ENCODE measurements at places on chromosomes 3 and 15. TPM values are rescaled to one million over a fixed set of nuclear protein-coding genes. Genes with fewer than 3 reads are reported as not detected.

DNA sequence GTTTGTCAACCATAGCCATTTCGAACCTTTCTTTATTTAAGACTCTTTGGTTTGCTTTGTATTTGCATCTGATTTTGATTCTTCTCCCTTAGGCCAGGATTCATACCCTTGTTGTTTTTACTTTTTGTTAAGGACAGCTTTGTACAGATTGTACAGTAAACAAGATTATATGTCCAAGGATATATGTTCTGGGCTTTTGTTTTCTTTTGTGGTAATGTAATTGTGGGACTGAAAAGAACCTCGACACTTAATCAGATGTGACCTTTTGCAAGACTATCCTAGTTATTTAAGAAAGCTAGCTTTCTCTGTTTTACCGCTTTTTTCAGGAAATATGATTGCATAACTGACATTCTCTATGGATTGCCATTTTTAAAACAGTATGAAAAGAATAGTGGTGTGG, 67.0 kb upstream of the SAMMSON start:
- H3K4me1 ChIP-seq, result no peaks in the 10 kb centered on the region
- no peak overlapping the region for H3K27ac ChIP-seq
- H3K36me3 ChIP-seq, result no peaks in the 10 kb centered on the region
- DNase-seq, result no peak

GRCh38 chr15:44882499-44882968, 74.0 kb upstream of the TERB2 start:
- no peak for DNase-seq
- peaks cover 3% of the 10 kb centered on the region for H3K27me3 ChIP-seq
- H3K36me3 ChIP-seq, result peaks cover 16% of the 10 kb centered on the region
- H3K4me1 ChIP-seq, result no peaks in the 10 kb centered on the region
- no peak overlapping the region for H3K27ac ChIP-seq
- H3K4me3 ChIP-seq, result no peak overlapping the region

GRCh38 chr3:141103503-141103902, 52.4 kb downstream of the SPSB4 start:
- no peaks in the 10 kb centered on the region for H3K27me3 ChIP-seq
- H3K4me1 ChIP-seq, result no peaks in the 10 kb centered on the region
- no peak overlapping the region for H3K4me3 ChIP-seq
- no peak overlapping the region for H3K27ac ChIP-seq
- no peaks in the 10 kb centered on the region for H3K36me3 ChIP-seq

DNA sequence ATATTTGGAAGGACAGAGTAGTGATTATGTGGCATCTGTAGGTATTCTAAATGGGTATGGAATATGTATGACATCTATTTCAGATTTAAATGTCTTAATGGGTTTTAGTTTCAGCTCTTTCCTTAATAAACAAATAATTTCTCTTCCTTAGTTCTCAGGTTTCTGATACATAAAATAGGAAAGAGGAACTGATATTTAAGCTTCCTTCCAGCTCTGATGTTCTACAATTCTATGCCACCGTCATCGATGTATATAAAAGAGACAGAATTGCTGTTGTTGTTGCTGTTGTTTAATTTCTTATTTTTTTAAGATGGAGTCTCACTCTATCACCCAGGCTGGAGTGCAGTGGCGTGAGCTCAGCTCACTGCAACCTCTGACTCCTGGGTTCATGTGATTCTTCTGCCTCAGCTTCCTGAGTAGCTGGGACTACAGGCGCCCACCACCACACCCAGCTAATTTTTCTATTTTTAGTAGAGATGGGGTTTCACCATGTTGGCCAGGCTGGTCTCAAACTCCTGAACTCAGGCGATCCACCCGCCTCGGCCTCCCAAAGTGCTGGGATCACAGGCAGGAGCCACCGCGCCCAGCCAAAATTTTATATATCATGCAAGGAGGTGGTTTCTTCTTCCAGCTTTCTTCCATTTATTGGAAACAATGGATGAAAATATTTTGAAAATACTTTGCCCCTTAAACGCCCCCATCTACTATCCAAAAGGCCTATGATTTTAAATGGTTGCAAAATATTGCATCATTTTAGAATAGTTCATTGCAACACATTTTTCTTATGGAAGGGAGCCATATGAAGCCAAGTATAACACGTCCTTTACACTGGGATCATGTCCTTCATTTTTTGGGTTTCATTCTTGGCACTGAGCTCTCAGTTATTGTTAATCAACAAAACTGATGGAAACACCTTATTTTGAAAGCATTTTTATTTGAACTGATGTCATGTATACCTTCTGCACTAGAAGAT, 13.9 kb upstream of the C15orf61 start:
- H3K27ac ChIP-seq, result no peak overlapping the region

- no peak for DNase-seq
- no peak overlapping the region for H3K27ac ChIP-seq
- no peaks in the 10 kb centered on the region for H3K4me1 ChIP-seq
- no peaks in the 10 kb centered on the region for H3K27me3 ChIP-seq
- H3K36me3 ChIP-seq, result no peaks in the 10 kb centered on the region
- no peak overlapping the region for H3K4me3 ChIP-seq
Measured at GRCh38 chr3:134345202-134345601, 29.0 kb downstream of the AMOTL2 start.

The ENTPD3 gene
- total RNA-seq, result not detected
